Uterus (tissue), 4 donors: ENCODE measurements at places on chromosomes 6 and 20.
A peak's percentile ranks its signal among the peaks of the same experiment; 100 is the strongest.

- H3K27me3 ChIP-seq, result no peaks in the 10 kb centered on the region
- no peak overlapping the region for H3K27ac ChIP-seq
- no peak for DNase-seq
- no peaks in the 10 kb centered on the region for H3K36me3 ChIP-seq
- H3K4me1 ChIP-seq, result peaks cover 10% of the 10 kb centered on the region
These were observed 7.9 kb downstream of the SNX9 start for GRCh38 chr6:157831018-157831369.

- no peak overlapping the region for H3K4me3 ChIP-seq
- no peaks in the 10 kb centered on the region for H3K27me3 ChIP-seq
- no peaks in the 10 kb centered on the region for H3K36me3 ChIP-seq
- DNase-seq, result peak; percentile 28
These were observed 112.0 kb upstream of the PDE10A start for GRCh38 chr6:165774903-165775601.

GRCh38 chr6:53869964-53870363 is 75.2 kb downstream of the LRRC1 start:
- no peaks in the 10 kb centered on the region for H3K27me3 ChIP-seq
- DNase-seq, result no peak
- H3K4me1 ChIP-seq, result no peaks in the 10 kb centered on the region

GRCh38 chr20:48659858-48660257 is 167.9 kb downstream of the PREX1 start:
- no peaks in the 10 kb centered on the region for H3K27me3 ChIP-seq
- no peaks in the 10 kb centered on the region for H3K4me1 ChIP-seq
- no peak overlapping the region for H3K27ac ChIP-seq
- DNase-seq, result no peak
- H3K4me3 ChIP-seq, result no peak overlapping the region

DNA sequence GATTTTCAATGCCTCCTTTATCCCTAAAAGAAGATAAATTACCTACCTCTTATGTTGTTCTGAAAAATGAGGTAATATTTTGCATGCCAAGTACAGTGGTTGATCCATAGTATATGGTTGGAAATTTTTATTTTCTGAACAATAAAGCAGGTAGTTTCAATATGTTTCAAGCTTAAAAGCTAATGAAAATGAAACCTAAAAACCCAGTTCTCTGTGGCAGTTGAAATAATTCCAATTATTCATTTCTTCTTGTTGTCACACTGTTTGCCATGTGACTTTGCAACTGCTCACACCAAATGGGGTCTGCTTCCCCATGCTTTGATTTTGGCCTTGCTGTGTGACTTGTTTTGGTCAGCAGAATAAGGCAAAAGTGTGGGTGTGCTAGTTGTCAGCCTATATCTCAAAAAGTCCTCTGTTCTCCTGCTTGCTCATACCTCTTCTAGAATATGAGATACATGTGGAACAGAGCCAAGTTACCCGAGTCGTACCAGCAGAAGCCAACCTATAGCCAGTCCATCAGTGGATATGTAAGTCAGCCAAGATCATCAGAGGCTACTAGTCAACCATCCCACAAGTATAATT is 197.2 kb upstream of the THEMIS start:
- H3K4me3 ChIP-seq, result no peak overlapping the region
- H3K27me3 ChIP-seq, result no peaks in the 10 kb centered on the region
- H3K27ac ChIP-seq, result no peak overlapping the region

- no peak overlapping the region for H3K4me3 ChIP-seq
- H3K27me3 ChIP-seq, result no peaks in the 10 kb centered on the region
- H3K27ac ChIP-seq, result no peak overlapping the region
- DNase-seq, result no peak
- H3K36me3 ChIP-seq, result no peaks in the 10 kb centered on the region
- no peaks in the 10 kb centered on the region for H3K4me1 ChIP-seq
These were observed 4.6 kb downstream of the MAP3K4 start for GRCh38 chr6:160996131-160996601.

DNA sequence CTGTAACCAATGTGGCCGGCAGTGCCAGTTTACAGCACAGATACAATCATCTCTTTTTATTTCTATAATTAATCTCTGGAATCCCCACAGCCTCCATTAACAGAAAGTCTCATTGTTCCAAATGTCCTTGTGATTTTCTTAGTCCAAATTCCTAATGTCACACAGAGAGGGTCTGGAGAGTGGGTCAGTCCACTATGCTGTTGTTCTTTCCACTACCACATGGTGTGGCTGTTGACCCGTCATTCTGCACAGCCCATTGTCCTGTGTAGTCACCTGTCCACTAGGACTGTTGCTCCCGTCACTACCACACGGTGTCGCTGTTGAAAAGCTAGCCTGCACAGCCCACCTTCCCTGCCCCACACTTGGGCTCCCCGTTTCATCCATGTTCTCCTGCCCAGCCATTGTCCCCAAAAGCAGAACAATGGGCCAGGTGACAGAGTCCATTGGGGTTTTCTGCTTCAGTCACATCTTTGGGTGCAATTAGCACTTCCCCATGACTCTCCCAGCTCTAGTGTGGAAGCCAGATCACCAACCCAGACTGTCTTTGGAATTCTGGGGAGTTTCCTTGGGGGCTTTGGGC is 8.6 kb upstream of the LBP start:
- H3K36me3 ChIP-seq, result no peaks in the 10 kb centered on the region
- no peaks in the 10 kb centered on the region for H3K4me1 ChIP-seq
- DNase-seq, result no peak
- H3K27ac ChIP-seq, result no peak overlapping the region

- no peak for DNase-seq
- no peaks in the 10 kb centered on the region for H3K36me3 ChIP-seq
- no peaks in the 10 kb centered on the region for H3K27me3 ChIP-seq
- no peak overlapping the region for H3K4me3 ChIP-seq
- H3K4me1 ChIP-seq, result no peaks in the 10 kb centered on the region
- no peak overlapping the region for H3K27ac ChIP-seq
These were observed 85.4 kb upstream of the FOXQ1 start for GRCh38 chr6:1226277-1227099.

GRCh38 chr20:1536893-1537730 is 20.4 kb downstream of the SIRPD start:
- H3K27ac ChIP-seq, result no peak overlapping the region
- H3K36me3 ChIP-seq, result no peaks in the 10 kb centered on the region
- H3K4me1 ChIP-seq, result no peaks in the 10 kb centered on the region
- no peaks in the 10 kb centered on the region for H3K27me3 ChIP-seq

- no peak overlapping the region for H3K27ac ChIP-seq
- no peaks in the 10 kb centered on the region for H3K36me3 ChIP-seq
- H3K4me3 ChIP-seq, result no peak overlapping the region
- DNase-seq, result no peak
These were observed 44.5 kb upstream of the ALDH8A1 start for GRCh38 chr6:134994431-134994830.

- no peak for DNase-seq
- H3K4me1 ChIP-seq, result no peaks in the 10 kb centered on the region
- no peak overlapping the region for H3K27ac ChIP-seq
- no peak overlapping the region for H3K4me3 ChIP-seq
- H3K36me3 ChIP-seq, result no peaks in the 10 kb centered on the region
- no peaks in the 10 kb centered on the region for H3K27me3 ChIP-seq
These were observed 62.9 kb upstream of the TULP4 start for GRCh38 chr6:158249340-158249836.

GRCh38 chr6:31037682-31038081 is 27.4 kb downstream of the MUC22 start:
- H3K4me3 ChIP-seq, result no peak overlapping the region
- no peak overlapping the region for H3K27ac ChIP-seq
- no peaks in the 10 kb centered on the region for H3K4me1 ChIP-seq
- no peak for DNase-seq

DNA sequence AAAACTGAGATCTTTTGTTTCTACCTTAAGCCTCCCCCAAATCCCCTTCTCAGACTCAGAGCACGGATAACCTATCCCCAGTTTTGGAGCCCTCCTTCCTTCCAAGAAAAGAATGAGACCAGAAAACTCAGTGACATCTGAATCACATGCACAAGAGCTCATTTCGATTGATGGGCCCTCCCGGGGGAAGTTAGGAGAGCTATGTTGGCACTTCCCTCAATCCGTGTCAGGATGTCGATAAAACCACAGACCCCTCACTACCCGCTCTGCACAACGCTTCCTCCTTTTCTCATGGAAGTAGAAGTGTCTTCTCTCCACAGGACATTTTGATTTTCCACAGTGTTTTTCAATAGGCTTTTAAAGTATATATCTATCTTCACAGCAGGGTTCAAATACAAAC is 332.4 kb downstream of the HACE1 start:
- H3K27me3 ChIP-seq, result no peaks in the 10 kb centered on the region
- no peaks in the 10 kb centered on the region for H3K36me3 ChIP-seq
- H3K4me3 ChIP-seq, result no peak overlapping the region
- DNase-seq, result no peak
- H3K27ac ChIP-seq, result no peak overlapping the region
- no peaks in the 10 kb centered on the region for H3K4me1 ChIP-seq

GRCh38 chr20:17965042-17965697 is 3.4 kb downstream of the SNX5 start:
- H3K27ac ChIP-seq, result peak overlapping the region; percentile 1
- DNase-seq, result no peak
- H3K4me1 ChIP-seq, result peaks cover under 1% of the 10 kb centered on the region
- no peak overlapping the region for H3K4me3 ChIP-seq

- no peak overlapping the region for H3K4me3 ChIP-seq
- H3K27me3 ChIP-seq, result no peaks in the 10 kb centered on the region
- H3K4me1 ChIP-seq, result no peaks in the 10 kb centered on the region
- H3K36me3 ChIP-seq, result no peaks in the 10 kb centered on the region
- no peak overlapping the region for H3K27ac ChIP-seq
These were observed 67.9 kb upstream of the MAP7 start for GRCh38 chr6:136618086-136618485.

- no peaks in the 10 kb centered on the region for H3K36me3 ChIP-seq
- H3K4me1 ChIP-seq, result no peaks in the 10 kb centered on the region
- DNase-seq, result no peak
- H3K4me3 ChIP-seq, result no peak overlapping the region
These were observed 126.3 kb downstream of the KIF16B start for GRCh38 chr20:16446991-16447390.

GRCh38 chr20:409697-410559 is 1.8 kb downstream of the RBCK1 start:
- no peaks in the 10 kb centered on the region for H3K36me3 ChIP-seq
- no peaks in the 10 kb centered on the region for H3K27me3 ChIP-seq
- no peak overlapping the region for H3K27ac ChIP-seq
- DNase-seq, result no peak

DNA sequence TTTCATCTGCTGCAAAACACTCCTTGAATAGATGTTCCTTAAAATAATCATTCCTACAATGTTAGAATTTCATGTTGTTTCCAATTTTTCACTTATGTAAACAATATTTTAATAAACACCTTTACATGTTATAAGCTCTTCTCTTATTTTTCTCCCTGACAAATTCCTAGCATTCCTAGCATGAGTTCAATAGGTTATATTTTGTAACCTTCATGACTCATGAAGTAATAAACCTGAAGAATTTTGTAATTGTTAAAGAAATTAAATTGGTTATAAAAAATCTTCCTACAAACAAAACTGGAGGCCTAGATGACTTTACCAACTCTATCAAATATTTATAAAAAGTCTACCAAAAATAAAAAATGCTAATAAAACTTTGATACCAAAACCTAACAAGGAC is 66.3 kb downstream of the NT5E start:
- H3K4me3 ChIP-seq, result no peak overlapping the region
- no peak for DNase-seq
- no peak overlapping the region for H3K27ac ChIP-seq
- H3K36me3 ChIP-seq, result no peaks in the 10 kb centered on the region
- no peaks in the 10 kb centered on the region for H3K27me3 ChIP-seq
- H3K4me1 ChIP-seq, result no peaks in the 10 kb centered on the region

GRCh38 chr6:121520337-121521163 is 85.1 kb downstream of the GJA1 start:
- H3K4me3 ChIP-seq, result no peak overlapping the region
- H3K27ac ChIP-seq, result no peak overlapping the region
- DNase-seq, result no peak
- H3K27me3 ChIP-seq, result no peaks in the 10 kb centered on the region

DNA sequence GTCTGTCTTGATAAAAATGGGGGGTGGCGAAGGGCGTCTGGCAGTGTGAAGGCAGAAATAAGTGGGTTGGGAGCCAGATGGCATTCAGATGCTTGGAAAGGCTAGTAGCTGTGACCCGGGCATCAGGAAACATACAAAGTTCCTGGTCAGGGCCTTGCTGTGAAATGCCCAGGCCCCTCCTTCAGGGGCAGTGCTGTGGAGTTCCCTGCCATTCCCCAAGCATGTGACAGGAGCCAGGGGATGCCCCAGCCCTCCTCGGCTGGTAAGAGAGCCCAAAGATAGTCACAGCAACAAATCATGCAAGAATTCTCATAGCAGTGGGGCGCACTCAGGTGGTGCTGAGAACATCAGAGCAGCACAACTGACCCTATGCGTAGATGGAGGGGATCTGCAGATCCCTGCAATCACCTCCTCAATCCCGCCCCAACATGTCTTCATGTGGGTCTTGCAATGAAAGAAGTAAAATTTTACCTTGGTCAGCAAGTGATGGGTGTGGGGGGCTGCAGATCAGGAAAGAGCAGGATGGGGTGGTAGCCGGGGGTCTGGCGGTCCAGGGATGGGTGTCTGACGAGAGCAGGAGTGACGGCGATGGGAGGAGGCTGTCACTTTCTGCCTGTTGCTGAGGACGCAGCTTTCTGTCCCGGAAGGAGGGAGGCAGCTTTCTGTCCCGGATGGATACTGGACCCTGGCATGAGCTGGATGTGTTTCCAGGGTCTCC is 39.5 kb downstream of the SLC22A1 start:
- no peak overlapping the region for H3K4me3 ChIP-seq
- no peaks in the 10 kb centered on the region for H3K27me3 ChIP-seq
- no peaks in the 10 kb centered on the region for H3K4me1 ChIP-seq
